ENCODE measurements at places on chromosomes 2 and 18.

GRCh38 chr18:52531836-52532235 lies 191.8 kb downstream of the DCC start:
- DNase-seq: no peak

DNA sequence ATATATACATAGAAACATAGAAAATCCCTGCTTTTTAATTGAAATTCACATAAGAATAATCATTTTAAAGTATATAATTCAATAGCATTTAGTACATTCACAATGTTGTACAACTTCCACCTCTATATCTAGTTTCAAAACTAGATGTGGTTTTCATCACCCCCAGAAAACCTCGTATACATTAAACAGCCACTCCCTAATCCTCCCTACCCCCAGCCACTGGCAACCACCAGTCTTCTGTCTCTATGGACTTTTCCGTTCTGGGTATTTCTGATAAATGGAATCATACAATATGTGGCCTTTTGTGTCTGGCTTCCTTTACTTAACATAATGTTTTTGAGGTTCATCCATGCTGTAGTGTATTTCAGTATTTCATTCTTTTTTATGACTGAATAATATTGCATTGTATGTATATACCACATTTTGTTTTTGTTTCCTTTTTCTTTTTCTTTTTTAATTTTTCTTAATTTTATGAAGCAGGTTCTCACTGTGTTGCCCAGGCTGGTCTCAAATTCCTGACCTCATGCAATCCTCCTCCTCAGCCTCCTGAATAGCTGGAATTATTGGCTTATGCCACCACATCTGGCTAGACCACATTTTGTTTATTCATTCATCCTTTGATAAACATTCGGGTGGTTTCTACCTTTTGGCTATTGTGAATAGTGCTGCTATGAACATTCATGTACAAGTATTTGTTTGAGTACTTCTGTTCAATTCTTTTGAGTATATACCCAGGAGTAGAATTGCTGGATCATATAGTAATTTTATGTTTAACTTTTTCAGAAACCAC lies 50.6 kb upstream of the RNF152 start:
- DNase-seq: no peak

GRCh38 chr2:48946449-48947048 lies 191.0 kb upstream of the LHCGR start:
- peak; percentile 63 for DNase-seq

GRCh38 chr18:35376393-35376741 lies 770 bp downstream of the ZNF396 start:
- no peak for DNase-seq

DNA sequence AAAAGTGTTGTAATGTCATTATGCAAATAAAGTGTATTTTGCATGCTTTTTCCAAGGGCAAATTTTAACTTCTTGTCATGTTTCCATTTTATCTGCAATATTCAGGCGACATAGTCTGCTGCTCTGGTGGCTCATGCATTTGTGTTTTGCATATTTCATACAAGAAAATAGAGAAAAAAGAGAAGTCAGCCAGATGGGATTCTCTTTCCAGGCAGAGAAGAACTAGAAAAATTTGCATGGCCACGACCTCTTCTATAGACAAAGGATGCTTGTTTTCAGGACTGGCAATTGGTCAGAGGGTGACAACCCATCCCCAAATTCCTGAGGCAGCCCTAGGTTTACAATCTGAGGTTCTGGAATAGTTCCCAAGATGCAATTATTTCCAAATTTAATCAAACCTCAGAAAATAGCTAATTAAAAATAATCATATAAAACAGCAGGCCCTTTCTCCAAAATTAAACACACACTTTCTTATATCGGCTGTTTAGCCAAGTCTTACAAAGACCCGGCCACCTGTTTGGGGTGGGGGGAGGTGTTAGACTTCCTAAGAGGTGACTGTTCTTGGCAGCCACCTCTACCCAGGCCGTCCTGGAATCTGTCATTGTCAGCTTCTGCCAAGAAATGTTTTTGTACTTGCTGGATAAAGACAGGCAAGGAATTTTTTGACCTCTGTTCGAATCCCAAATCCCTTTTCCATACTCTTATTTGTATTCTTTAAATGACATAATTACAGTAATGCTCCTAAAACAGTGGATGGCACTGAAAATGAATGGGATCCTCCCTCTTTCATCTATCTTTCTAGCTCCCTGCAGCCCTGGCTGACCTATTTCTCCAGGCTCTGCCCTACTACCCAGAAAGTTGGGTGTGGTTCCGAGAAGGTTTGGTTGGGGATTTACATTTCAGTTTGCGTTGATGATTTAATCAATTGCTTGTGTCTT lies 20.8 kb upstream of the SOS1 start:
- DNase-seq: no peak

DNA sequence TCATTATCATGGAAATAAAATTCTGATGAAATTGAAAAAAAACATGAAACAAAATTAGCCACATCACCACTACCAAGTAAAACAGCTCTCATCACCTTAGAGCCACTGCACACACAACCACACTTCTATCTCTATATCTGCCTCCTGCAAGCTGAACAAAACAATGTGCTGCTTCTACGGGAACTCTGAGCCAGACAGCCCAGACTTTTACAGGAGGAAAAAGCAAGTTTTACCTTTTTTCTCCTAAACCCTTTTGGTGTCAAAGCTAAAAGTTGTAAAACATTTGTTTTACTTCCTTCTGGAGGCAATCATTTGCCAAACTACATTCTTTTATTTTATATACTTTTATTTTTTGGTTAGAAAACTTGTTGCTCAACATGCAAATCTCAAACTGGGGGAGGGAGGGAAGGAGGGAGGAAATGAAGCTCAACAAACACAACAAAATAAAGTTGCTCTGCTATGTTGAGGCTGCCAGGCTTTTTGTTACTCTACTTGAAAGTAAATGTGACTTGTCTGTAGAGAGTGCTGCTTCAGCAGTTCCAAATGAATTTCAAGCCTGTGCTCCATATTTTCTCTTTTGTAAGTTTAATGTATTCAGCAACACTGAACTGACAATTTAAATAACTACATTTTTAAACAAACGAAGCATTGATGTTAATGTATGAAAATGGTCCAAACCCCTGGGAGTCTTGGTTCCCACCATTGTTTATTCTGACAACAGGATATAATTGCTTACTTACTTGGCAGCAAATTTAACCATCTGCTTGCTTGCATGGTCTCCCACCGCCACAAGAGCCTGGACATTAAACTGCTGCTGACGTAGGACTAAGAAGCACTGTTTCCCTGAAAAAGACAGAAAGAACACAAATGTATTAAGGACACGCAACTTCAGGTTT lies 24.5 kb downstream of the DARS1 start:
- no peak for DNase-seq

DNA sequence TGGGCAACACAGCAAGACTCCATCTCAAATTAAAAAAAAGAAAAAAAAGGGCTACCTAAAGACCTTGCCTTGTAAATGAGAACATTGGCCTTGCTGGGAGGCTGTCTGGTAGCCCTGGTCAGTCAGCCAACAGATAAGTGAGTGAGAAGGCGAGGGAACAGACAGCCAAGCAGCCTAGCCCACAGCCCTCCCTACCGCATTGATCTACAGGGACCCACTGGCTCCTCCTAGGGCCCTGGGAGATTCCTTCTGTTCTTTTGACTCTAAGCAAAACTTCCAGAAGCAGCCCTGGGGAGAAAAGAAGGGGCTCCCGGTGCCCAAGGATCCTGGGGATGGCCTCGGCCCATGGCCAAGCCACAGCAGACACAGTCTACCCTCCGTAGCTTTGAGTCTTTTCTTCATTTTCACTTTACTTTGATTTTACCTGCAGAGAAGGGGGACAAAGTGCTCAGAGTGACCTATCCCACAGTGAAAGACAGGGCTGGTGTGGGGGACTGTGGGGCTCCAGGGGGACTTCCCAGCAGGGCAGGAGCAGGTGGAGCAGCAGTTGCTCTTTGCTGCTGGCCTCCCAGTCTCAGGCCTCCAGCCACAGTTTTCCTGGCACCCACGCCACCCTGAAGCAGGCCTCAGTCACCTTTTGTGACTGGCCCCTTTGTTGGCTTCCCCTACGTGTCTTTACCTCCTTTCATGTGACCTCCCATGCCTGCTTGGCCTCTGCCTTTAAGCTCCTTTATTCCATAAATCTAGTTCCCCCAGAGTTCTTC lies 5.1 kb downstream of the CEP68 start:
- DNase-seq: no peak

- DNase-seq: no peak
Observed at GRCh38 chr2:224360801-224361251, 41.1 kb downstream of the FAM124B start.

- DNase-seq: no peak
Observed at GRCh38 chr2:199572571-199572970, 114.8 kb upstream of the SATB2 start.

DNA sequence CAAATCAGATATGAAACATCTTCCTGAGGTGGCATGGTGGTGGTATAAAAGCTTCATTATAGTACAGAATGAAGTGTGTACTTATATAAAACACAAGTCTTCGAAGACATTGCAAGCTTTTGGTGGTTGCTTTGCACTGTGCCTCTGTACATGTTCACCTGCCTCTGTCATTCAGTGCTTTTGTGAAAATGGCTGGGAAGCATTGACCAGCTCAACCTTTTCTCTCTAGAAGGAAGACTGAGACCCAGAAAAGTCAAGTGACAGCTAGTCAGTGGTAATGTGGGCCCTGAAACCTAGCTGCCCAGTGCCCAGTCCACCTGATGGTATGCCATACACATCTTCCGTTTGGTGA lies 12.1 kb downstream of the ITGA6 start:
- no peak for DNase-seq

GRCh38 chr2:236993286-236993685 lies 92.4 kb upstream of the COPS8 start:
- no peak for DNase-seq

GRCh38 chr2:181178823-181179412 lies 198.5 kb downstream of the UBE2E3 start:
- no peak for DNase-seq

DNA sequence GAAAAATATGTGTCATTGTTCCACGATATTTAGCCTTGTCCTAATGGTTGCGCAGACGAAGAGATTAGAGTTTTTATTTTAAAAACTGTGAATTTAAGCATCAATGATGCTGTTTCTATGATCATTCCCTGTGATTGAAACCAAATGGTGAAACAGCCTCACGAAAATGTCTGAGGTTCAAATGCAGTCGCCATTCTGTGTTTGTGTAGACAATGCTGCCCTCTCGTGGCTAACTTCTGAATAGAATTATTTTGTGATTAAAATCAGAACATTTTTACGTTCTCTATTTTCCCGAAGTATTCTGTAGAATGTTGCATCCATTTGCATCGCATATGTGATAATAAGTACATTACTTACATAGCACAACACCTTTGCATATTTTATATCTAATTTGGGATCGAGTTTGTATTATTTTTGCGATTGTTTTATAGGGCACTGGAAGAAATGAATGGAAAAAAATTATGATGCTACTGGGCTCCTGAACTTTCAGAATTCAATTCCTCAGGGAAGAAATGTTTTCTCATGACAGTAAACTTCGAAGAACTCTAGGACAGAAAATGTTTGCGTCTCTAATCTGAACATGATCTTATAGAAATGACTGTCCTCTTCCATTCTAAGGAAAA lies 54.8 kb upstream of the CREB1 start:
- DNase-seq: peak; percentile 37

- no peak for DNase-seq
Observed at GRCh38 chr2:119136093-119136492, 22.5 kb downstream of the C1QL2 start.

GRCh38 chr2:28527196-28527595 lies 31.3 kb downstream of the PLB1 start:
- no peak for DNase-seq

DNA sequence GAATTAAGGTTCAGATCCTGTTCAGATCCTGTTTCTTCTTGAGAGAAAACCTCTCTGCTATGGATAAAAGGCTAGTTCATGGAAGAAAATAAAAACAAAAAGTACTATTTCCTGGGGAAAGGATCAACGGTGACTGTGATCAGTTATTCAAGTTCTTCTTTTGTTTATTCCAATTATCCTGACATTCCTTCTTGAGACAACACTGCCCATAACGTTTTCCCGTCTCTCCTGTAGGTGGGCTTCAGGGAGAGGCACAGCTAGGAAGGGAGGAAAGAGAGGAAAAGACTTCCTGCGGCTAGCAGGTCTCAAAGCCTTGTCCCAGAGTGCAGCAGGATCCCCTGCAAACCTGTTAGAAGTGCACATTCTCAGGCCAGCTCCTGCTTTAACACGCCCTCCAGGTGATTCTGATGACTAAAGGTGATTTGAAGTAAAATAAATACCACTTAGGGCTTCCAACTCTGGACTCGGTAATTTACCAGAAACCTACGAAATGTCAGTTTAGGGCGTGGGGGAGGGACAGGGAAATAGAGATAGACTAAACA lies 4.5 kb upstream of the FHL2 start:
- no peak for DNase-seq

DNA sequence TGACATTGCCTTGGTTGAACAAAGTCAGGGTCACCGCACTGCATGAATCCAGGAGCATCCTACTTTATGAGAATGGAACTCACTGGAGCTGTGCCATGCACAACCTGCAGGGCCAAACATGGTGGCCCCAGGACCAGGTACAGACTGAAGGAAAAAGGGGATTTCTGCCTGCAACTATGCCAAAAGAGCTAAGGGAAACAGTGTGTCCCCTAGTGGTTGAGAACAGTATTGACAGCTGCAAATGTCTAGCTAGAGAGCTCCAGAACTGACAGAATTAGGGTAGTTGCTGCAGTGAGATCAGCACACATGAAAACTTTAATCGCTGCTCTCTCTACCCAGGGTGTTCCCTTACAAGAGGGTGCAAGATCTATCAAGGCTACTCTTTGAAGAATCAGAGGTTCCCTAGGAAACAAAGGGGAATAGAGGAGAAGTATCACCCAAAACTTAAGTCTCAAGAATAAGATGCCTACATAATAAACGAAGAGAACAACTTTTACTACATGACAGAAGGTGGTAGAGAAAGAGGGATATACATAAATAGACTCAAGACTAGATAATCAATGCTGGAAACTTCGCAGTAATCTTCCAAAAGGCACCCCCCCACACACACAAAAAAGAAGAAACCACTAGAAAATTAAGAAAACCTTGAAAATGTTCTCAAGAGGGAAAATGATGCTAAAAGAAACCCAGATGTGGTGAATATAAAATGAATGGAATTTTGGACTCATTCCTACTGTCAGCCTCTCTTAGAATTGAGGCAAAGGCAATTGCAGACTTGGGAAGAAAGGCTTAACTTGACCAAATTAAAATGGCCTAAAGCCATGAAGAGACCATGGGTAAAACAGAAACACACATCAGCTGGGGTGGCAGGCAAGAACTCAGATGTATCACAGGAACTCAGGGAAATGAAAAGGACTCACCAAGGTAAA lies 43.6 kb upstream of the IHH start:
- DNase-seq: peak; percentile 32

- no peak for DNase-seq
Observed at GRCh38 chr2:124079045-124079444, 54.0 kb downstream of the CNTNAP5 start.

DNA sequence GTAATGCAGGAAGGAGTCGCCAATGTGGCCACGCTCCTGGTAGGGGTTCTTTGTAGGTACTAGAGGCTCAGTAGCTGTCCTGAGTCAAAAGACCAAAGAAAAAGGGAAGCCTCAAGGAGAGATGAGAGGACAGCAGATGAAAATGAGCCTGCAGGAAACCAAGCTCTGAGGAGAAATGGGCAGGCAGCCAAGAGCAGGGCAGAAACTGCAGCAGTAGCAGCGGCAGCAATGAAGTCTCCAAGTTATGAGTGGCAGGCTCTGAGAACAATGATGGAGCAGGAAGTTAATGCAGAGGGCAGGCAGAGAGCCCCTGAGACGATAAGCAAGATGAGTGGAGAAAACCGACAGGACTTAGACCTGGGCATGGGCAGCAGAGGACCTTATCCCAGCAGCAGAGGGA lies 48.2 kb upstream of the TMEM200C start:
- no peak for DNase-seq
